ENCODE measurements at places on chromosomes 3 and 15.

GRCh38 chr3:55714057-55714456, 227.0 kb upstream of the WNT5A start:
- no peak for DNase-seq

- peak; percentile 35 for DNase-seq
Observed at GRCh38 chr3:195908694-195909581, 587 bp upstream of the TNK2 start.

DNA sequence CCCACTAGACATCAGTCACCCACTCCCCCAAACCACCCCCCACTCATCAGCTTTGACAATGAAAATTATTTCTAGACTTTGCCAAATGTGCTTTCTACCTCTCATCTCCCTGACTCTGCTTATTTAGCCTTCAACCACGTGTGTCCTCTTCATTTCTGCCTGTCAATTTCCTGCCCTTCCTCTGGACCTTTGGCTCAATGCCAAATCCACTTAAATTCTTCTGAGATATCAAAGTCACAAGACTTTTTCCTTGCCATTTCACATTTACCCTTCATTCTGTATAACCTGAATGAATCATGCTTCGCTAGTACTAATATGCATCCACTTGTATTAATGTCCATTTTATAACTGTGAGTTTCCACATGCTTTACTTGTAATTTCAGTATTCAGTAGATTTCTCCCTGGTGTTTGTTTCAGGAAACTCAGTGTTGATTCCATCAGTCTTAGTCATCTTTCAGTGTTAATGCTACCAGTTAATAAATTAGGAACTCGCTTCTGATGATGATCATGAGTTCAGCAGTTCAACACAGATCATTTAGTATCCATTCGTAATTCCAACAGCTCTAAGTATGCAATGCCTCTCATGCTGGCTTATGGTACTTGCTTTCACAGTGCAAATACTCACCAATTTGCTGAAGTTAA, 128.2 kb upstream of the OSTN start:
- no peak for DNase-seq

DNA sequence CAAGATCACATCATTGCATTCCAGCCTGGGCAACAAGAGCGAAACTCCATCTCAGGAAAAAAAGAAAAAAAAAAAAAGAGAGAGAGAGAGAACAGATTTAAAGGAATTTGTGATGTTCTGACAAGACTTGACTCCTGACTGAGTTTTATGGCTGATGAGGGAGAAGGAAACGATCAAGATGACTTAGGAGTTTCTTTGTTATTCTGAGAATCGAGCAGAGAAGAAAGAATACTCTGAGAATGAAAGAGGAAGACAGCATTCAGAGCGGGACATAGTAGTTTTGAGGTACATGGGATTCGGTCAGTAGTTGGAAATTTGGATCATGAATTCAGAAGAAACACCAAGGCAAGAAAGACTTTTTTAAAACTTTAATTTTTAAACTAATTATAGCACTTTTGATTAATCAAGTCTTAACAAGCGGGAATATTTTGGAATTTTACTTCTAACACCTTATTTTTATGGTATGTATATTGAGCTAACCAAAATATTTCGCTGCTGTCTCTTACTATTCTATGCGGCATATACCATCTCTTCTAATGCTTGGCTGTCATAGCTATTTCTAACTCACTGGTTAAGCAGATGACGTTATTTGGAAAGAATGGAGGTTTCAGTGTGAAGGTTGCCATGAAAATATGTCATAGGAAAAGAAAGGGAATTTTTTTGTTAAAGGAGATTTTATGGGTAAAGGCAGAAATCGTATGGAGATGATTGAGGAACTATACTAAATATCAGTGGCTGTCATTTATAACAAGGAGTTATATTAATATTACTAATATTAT, 644.1 kb downstream of the RBMS3 start:
- no peak for DNase-seq

GRCh38 chr15:80662757-80663553, 32.2 kb upstream of the ABHD17C start:
- no peak for DNase-seq

Data from activated CD4-positive, alpha-beta T cell treated with anti-CD3 and anti-CD28 coated beads, Interleukin-10, Interleukin-2, amounts not matched to agents 100 ng/mL and 50 ng/mL, durations not matched to agents 16 hours and 8 hours (primary cell).